ENCODE measurements at places on chromosomes 12 and 14.

DNA sequence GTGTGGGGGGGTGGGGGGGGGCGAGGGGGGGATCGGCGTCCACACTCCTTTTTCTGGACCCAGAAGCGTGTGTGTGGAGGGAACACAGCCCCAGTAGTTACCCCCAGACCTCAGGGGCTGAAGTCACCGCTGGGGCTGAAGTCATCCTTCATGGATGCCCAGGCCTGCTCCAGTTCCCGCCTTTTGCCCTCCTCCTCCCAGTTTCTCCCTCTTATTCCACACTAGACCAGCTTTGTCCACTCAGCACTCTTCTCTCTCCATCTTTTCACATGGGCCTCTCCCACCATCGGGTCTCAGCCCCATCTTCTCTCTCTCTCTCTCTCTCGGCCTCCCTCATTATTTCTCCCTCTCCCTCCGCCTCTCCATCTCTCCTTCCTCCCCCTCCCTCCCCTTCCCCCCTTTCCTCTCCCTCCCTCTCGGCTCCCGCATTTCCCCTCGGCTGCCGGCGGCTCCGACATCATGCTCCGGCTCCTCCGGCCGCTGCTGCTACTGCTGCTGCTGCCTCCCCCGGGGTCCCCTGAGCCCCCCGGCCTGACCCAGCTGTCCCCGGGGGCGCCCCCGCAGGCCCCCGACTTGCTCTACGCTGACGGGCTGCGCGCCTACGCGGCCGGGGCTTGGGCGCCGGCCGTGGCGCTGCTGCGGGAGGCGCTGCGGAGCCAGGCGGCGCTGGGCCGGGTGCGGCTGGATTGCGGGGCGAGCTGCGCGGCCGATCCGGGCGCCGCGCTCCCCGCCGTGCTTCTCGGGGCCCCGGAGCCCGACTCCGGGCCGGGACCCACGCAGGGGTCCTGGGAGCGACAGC, at the start of gene P3H3:
Gene P3H3, plus strand, starts transcription at position 426 of the 799 bp plus-strand sequence. Its CDS starts 34 bp downstream, at position 460.
- no peak for DNase-seq

GRCh38 chr12:130961921-130962451, 8.3 kb downstream of the ADGRD1 start:
- no peak for DNase-seq

- no peak for DNase-seq
Observed at GRCh38 chr12:107467716-107468115, 217.9 kb upstream of the PWP1 start.

DNA sequence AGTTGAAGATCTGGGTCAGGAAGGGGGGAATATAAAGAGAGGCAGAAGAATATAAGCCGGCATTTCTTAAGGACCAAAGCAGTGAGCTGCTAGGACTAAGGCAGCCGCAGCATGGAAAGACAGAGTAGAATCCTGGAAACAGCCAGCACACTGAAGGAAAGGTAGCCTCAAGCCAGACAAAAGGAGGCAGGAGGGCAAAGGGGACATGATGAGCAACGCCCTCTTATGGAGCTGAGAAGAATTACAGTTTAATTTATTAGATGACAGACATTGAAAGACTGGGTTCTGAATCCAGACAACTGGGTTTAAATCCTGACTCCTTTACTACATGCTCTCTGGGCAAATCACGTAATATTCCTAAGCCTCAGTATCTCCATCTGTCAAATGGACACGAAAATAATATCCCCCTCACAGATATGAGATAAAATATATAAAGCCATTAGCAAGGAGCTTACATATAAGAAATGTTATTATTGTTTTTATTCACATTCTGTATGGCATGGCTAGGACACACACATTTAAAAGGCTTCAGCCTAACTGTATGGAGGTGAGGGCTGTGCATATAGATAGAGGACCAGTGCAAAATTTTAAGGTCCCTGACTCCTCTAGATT, 8.1 kb upstream of the PCED1B start:
- no peak for DNase-seq

GRCh38 chr12:12964255-12964654, 12.3 kb upstream of the GPRC5D start:
- no peak for DNase-seq

- no peak for DNase-seq
Observed at GRCh38 chr14:53035336-53036210, 84.7 kb upstream of the FERMT2 start.

DNA sequence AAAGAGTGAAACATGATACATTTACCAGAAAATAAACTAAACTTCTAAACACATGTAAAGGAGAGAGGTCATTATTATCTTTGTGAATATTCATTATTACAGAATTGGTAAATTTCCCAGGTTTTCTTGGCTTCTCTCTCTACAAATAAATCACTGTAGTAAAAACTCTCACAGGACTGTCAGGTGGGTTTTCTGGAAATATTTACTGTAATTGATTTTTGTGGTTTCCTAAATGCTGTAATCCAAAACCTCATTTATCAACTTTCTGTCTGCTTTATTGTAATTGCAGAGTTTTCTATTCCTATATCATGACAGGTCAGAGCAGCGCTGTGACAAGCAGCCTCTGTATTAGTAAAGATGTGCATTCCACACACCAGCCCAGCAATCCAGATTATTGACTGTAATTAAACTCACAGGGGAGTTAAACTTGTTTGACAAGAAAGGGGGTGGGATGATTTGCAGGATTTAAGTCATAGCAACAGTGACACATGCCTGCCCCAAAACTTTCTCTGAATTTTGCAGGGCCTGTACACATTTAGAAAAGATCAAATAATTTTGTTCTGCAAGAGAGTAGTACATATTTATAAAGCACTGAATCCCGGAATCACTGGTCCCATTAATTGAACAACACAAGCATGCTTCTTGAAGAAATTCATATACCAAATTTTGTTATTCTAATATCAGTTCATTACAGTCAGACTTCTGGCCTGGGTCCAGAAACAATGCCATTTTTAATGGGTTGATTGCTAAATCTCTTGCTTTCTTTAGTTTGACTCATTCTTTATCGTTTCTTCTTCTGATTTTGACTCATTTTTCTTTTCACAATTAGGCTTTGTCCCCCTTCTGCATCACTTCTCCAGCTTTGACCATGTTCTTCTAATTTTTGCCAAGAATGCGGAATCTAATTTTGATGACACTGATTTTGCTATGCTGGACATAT, 42.2 kb downstream of the PTPRO start:
- DNase-seq = no peak
